Right kidney (tissue), 9 donors: ENCODE measurements at places on chromosomes 12 and 14.

- no peak for DNase-seq
Measured at GRCh38 chr12:108915632-108916133, 35.8 kb downstream of the DAO start.

GRCh38 chr12:459430-460258, at the start of gene B4GALNT3:
Gene B4GALNT3 (plus strand): TSS chr12:459939. CDS start chr12:460377, 438 bp downstream.
- DNase-seq: peak; percentile 73

DNA sequence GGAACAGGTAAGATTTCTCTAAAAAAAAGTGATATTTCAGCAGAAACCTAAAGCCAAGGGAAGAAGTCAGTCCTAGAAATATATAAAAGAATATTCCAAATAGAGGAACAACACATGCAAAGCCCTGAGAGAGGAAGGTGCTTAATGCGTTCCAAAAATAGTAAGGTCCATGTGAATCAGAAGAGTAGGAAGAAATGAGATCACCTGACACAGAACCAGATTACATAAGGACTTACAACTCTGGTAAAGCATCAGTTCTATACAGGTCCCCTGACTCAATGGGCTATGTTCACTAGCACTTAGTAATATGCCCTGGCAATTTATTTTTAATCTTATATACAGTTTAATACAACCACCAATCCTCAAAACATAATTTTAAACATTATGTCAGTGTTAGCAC, 30.0 kb downstream of the SENP1 start:
- DNase-seq: no peak

- no peak for DNase-seq
Measured at GRCh38 chr14:61388976-61389576, 67.7 kb downstream of the PRKCH start.
